ENCODE measurements at places on chromosomes 3 and 15.

DNA sequence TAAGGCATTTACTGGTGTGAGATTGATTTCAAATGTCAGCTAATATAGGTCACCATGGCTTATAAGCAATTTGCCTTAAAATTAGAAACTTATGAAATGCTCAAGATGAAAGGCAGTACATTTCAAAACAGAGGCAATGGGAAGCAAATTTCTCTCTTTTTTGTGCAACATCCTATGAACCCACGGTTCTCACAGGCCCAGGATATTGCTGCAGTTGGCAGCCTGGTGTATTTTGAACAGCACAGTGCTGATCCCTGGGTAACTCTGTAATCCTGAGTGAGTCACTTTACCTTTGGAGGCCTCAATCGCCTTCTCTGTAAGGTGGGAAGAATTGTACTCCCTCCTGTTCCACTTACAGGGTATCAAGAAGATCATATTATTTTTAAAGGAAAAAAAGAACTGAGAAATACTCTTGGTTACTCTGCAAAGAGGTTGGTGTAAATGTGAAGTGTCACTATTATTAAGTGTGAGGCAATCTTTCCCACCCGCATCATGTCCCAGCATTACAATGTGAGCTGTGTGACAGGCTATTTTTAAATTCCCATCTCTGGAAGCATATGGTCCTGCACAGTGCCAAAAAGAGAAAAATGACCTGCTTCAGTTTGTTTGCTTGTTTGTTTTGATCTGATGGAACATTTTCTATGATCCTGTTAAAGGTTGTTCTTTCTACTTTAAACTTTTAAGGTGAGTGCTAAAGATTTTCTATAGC lies 190.1 kb upstream of the LPP start:
- no peak for DNase-seq

GRCh38 chr15:58146749-58147148 lies 8.6 kb downstream of the AQP9 start:
- DNase-seq: no peak

- no peak for DNase-seq
Measured at GRCh38 chr15:20280933-20281463, 260.6 kb downstream of the GOLGA6L6 start.

- no peak for DNase-seq
Measured at GRCh38 chr3:15476378-15476777, 45.1 kb downstream of the COLQ start.

DNA sequence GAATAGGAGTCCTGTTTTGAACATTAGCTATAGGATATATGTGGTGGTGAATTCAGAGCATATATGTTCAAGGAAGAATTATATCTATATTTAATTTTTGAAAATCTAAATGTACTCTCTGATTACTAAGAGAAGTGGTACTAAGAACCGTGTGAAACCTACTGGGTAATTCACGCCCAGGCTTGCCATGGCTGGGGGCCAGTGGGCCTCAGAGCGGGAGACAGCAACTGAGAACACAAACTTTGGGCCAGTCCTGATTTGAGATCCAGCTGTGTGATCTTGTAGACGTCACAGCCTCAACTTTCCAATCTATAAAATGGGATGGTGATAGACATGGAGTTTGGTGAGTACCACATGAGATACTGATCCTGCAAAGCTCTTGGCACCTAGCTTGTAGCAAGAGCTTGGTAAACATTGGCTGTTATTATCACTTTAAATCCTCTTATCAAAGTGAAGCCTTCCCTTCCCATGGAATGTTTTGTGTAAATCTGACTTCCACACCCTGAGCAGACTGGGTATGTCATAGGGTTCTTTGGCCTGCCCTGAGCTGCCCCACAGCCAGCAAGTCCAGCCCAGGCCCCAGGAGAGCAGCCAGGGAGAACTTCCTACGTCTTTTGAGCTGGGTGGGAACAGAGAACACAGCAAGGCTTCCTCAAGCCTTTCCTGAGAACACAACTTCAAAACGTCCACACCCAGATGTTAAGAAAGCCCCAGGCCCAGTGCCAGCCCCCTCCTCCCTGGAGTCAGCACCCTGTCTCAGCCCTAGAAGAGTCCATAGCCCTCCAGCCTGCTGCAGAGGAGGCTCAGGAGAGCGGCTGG lies 8.2 kb upstream of the PAQR5 start:
- no peak for DNase-seq

- no peak for DNase-seq
Measured at GRCh38 chr3:193780810-193781478, 187.9 kb downstream of the OPA1 start.

GRCh38 chr3:141262308-141262705 lies 30.7 kb downstream of the PXYLP1 start:
- no peak for DNase-seq

DNA sequence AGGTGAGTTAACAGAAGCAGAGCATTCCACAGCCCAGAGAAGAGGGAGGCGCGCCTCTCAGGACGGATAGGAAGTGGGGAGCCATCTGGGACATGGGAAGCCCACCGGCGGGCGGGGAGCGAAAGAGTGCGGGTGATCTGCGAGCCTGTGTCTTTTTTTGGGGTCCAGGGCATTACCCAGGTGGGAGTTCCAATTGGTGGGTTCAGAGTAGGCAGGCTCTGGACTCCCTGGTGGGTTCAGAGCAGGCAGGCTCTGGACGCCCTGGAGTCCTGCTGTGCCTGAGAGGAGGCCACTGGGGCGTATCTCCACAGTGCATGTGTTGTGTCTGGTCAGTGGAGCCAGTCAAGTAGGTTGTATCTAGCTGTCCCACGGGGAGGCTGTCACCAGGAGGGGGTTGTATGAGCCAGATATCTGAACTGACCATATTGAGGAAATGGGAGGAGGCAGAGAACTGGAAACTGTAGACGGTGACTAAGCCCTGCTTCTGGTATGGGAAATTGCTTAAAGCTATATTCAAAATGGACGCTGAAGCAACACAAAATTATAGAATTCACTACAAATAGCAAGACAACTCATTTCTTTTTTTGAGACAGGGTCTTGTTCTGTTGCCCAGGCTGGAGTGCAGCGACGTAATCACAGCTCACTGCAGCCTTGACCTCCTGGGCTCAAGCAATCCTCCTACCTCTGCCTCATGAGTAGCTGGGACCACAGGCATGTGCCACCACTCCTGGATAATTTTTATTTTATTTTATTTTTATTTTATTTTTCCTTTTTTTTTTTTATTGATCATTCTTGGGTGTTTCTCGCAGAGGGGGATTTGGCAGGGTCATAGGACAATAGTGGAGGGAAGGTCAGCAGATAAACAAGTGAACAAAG lies 34.5 kb upstream of the CHST2 start:
- no peak for DNase-seq

DNA sequence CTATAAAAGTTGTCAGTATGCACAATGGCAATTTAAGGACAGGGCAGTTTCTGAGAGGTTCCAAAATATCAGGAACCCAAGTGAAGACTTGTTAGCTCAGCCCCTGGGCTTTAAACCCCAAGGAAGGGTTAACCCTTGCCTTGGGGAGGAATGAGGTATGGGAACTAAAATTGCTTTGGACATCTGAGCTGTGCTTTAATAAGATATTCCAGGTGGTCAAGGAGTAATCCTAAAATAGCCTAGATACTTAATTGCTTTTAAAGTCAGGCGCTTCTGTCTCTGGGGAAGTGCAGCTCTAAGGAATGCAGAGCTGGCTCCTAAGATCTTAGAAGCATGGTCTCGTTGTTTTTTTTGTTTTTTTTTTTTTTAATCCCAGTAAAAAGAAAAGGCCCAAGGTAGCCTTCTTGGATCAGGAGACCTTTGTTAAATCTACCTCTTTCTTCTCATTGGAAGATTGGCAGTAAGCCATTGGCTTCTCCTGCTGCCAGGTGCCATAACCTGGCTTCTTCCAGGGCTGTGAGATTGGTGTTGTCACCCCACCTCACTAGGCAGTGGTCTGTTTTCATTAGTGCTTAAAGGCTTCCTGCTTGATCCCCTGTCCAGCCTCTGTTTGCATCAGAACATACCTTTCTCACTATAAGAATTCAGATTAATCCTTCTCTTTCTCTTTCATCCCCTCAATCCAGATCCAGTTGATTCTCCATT lies 24.5 kb downstream of the ARID3B start:
- DNase-seq: no peak
